ENCODE measurements at places on chromosomes 2 and 18.

DNA sequence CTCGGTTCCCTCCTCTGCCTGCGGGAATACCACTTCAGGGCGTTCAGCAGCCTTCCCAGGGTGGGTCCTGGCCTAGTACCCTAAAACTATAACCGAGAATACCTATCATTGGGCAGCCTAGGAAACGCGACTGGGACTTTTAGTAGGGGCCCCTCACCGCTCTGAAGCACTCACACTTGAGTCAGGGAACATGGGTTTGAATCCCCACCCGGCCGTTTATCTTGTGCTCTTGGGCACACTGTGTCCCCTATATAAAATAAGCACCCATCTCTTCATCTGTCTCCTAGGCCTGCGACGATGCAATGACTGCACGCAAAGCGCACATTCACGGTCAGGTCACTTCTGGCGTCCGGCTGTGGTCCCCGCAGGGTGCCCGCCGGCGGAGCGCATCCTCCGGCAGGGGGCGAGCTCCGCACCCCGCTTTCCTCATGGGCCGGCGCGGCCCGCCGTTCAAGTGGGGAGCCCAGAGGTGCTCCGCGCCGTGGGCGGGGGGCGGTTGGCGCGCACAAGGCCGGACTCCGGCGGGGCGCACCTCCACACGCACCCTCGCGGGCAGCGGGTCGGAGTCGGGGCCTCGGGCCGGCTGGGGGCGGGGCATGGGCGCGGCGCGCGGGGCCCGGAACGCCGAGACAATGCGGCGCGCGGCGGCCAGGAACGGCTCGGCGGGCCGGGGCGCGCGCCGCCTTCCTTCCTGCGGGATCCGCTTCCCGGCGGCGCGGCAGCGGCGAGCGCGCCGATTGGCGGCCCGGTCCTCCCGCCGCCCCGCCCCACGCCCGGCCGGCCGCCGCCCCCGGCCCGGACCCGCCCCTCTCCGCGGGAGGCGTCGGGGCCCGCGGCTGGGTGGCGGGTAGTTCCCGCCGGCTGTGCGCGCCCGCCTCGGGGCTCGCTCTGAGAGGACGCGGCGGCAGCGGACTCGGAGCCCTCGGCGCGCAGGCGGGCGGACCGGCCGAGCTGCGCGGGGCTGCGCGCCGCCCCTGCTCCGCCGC, at the start of gene ASAP2:
Gene ASAP2, plus strand, starts transcription at position 850 of the 986 bp plus-strand sequence. CDS start 293 bp downstream, outside the sequence.
- peak; percentile 76 for DNase-seq
- H3K27me3 ChIP-seq, result no peaks in the 10 kb centered on the region
- peak within 1 kb of the TSS; percentile 87 for H3K27ac ChIP-seq
- H3K4me1 ChIP-seq, result peaks cover 6% of the 10 kb centered on the region

DNA sequence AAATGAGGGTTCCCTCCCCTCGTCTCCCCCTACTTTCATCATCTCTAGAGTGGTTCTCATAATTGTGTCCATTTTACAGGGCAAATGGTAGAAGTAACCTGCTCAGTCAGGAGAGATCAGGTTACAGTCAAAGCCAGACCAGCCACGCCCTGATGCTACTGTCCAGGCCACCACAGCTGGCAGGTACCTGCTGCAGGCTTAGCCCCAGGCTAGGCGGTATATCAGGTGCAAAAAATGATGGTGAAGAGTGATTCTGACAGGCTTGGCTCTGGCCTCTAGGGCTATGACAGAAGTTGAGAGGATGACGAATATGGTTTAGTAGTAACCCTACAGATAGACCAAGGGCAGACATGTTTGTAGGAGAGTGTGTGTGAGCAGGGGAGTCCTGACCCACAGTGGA, 67.1 kb downstream of the HAUS1 start:
- no peaks in the 10 kb centered on the region for H3K36me3 ChIP-seq
- H3K4me1 ChIP-seq, result peaks cover 23% of the 10 kb centered on the region
- DNase-seq, result no peak
- no peak overlapping the region for H3K4me3 ChIP-seq
- H3K27ac ChIP-seq, result no peak overlapping the region

- no peaks in the 10 kb centered on the region for H3K27me3 ChIP-seq
- no peaks in the 10 kb centered on the region for H3K4me1 ChIP-seq
- no peak overlapping the region for H3K4me3 ChIP-seq
- H3K36me3 ChIP-seq, result no peaks in the 10 kb centered on the region
Observed at GRCh38 chr18:51668607-51669006, 471.1 kb upstream of the MEX3C start.

- H3K27ac ChIP-seq, result no peak within 1 kb of the TSS
- H3K4me1 ChIP-seq, result peaks cover 6% of the 10 kb centered on the region
- peaks cover 38% of the 10 kb centered on the region for H3K27me3 ChIP-seq
- H3K4me3 ChIP-seq, result peak within 1 kb of the TSS; percentile 37
Observed at GRCh38 chr18:79797518-79798345, at the start of gene KCNG2. TSS of gene KCNG2 (plus strand) at chr18:79797938. CDS start at chr18:79863668, 65,730 bp downstream.

- no peak overlapping the region for H3K4me3 ChIP-seq
- no peak overlapping the region for H3K27ac ChIP-seq
- no peaks in the 10 kb centered on the region for H3K36me3 ChIP-seq
- no peak for DNase-seq
- no peaks in the 10 kb centered on the region for H3K27me3 ChIP-seq
- H3K4me1 ChIP-seq, result no peaks in the 10 kb centered on the region
Observed at GRCh38 chr2:45390441-45390840, 220.6 kb downstream of the SRBD1 start.

DNA sequence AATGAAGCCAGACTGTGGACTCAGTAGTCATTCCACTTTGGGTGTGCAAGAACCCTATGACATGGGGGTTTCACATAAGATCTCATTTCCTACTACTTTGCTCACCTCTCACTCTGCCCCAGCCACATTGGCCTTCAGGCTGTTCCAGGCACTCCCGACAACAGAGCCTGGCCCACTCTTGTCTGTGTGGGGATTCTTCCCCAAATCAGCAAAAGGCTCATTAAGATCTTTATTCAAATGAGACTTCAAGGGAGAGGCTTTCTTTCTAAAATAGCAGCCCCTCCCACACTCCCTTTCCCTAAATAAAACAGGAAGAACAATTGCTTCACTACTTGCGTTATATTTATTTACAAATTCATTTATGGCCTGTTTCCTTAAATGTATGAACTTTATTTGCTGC, 3.5 kb upstream of the CDC42EP3 start:
- no peak for DNase-seq
- H3K4me1 ChIP-seq, result peaks cover 10% of the 10 kb centered on the region
- H3K36me3 ChIP-seq, result no peaks in the 10 kb centered on the region

DNA sequence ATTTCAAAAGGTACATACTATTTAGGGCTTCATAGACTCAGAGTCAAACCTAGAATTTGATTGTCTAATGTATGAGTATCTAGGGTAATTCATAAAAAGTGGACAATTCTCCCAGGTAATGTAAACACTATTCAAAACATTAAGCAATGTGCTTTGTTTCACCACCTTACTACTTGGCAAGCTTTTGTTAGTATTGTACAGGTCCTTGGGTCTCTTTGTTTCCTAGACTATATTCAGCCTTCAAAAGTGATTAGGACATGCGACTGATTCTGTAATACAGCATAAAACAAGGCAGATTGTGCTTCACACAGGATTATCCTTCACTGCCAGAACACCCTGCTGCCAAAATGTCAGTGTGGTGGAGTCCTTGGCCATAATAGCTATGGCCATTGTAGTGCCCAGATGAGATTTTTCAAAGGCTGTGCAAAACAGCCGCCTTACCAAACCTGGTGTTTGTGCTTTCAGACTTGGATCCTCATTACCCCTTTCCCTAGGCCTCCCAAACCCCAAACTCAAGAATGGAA, 90.1 kb upstream of the CAVIN2 start:
- no peaks in the 10 kb centered on the region for H3K27me3 ChIP-seq
- H3K27ac ChIP-seq, result no peak overlapping the region
- H3K36me3 ChIP-seq, result no peaks in the 10 kb centered on the region
- no peaks in the 10 kb centered on the region for H3K4me1 ChIP-seq
